Hindlimb muscle (tissue), 1 donor: ENCODE measurements at places on chromosomes 13 and 19.

DNA sequence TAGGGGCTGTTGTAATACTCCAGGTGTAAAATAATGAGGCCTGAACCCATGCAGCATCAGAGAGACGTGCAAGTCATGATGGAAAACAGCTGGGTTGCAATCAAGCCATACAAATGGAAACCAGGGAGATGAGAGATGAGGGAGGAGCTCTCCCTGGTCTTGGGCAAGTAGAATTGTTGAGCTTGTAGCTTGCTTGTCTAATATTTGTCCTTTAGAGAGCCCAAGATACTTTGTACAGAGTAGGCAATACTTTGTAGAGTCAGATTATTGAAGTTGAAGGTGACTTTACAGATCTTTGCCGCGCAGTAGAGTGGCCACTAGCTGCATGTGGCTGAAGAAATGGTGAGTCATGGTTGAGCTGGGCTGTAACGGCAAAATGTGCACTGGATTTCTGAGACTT lies 8.3 kb downstream of the ATP8A2 start:
- no peak for DNase-seq

DNA sequence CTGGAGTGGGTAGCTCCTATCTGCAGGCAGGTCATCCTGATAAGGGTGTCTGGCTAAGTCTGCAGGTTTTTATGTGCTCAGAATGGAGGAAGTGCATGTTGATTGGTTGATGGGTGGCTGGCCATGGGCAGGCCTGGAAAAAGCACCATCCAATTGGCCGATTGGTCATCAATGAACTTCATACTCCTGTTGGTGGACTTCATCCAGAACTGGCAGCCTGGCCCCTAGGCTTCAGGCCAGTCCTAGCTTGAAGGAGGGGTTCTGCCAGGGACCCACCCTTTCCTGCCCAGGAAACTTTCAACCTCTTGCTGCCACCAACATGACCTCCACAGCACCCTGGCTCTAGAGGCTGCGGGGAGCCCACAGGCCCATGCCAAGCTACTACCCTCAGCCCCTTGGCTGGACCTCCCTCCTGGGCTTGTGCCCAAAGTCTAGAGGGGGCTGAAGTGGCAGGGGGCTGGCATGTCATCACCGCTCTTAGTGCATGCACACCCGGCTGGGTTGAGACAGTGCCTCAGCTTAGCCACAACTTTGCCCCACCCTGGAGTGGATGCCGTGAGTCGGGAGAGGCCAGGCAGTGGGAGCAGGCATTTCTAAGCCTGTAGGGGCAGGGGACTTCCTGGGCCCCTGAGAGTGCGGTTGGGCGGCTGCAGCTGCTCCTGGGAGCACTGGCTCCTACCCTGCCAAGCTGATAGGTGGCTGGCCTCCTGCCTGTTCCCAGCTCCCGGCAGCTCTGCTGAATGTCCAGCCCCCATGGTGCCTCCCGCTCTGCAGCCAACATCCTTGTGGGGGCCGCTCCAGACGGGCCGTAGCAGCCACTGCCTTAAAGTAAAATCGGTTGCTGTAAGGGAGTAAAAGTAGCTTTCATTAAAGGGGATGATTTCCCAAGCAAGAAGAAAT lies 13.2 kb downstream of the DNAJC15 start:
- no peak for DNase-seq

- DNase-seq: peak; percentile 51
Measured at GRCh38 chr13:24450530-24450929, 62.0 kb downstream of the PARP4 start.

DNA sequence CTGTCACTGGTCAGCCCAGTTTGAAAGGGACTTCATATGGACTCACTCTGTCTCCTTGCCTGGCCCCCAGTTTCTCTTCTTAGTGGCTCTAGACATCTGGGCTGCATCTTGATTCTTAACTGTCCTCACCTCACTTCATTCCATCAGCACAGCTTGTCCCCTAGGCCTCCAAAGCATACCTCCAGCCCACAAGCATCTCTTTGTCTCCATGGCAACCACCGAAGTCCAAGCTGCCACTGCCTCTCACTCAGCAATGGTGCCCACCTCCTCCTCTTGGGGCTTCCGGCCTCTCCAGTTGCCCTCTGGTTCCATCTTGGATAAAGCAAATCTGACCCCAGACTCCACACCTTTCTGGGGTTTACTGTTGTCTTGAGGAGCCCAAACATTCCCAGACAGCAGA lies 9.9 kb upstream of the KLHL26 start:
- no peak for DNase-seq

DNA sequence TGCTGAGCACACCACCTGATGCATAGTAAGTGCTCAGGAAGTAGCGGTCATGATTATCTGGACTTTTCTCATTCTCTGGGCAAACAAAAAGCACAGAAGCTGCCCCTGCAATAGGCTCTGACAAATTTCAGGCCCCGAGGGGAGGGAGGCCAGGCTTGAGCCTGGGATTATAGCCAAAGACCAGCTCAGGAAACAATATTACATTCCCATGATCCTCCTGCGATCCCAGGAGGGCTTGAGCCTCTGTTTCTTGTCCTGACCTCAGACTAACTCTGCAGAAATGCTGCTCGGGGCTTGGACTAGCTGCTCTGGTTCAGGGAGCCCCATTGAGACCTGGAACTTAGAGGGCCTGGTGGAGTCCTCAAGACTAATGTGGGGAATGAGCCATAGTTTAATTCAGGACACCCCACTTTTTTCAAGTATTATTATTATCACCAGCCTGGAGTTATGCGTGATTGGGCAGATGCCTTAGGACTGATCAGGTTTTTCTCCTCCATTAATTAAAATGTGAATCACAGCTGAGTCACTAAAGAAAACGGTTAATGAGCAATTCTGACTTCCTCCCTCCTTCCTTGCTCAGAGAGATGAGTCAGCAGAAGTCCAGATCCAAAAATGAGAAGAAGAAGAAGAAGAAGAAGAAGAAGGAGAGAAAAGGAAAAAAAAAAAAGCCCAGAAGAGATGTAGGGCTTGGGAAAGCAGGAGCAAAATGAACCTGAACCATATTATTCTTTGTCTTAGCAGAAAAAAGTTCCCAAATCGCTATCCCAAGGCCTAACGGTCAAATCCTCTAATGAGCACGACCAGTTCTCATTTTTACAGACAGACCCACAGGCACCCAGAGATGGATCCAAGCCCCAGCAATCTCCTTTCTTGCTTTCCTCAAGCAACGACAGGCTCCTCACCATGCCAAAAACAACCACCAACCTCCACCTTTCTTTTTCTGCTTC lies 107.2 kb downstream of the CACNA1A start:
- peak; percentile 8 for DNase-seq

- DNase-seq: no peak
Measured at GRCh38 chr19:1373534-1374249, 10.0 kb upstream of the NDUFS7 start.

- DNase-seq: no peak
Measured at GRCh38 chr19:55520691-55521292, 16.1 kb downstream of the SBK2 start.

DNA sequence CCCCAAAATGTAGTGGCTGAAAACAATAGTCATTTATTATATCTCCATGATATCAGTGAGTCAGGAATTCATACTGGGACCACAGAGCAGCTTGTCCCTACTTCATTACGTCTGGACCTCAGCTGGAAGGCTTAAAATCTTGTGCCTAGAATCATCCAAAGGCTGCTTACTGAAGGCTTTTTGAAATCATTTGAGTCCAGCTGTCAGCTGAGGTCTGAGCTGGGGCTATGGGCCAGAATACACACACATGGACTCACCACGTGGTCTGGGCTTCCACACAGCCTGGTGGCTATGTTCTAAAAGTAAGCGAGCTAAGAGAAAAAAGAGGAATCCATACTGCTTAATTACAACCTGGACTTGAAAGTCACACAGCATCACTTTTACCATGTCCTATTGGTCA lies 209.2 kb downstream of the KCTD12 start:
- peak; percentile 81 for DNase-seq

DNA sequence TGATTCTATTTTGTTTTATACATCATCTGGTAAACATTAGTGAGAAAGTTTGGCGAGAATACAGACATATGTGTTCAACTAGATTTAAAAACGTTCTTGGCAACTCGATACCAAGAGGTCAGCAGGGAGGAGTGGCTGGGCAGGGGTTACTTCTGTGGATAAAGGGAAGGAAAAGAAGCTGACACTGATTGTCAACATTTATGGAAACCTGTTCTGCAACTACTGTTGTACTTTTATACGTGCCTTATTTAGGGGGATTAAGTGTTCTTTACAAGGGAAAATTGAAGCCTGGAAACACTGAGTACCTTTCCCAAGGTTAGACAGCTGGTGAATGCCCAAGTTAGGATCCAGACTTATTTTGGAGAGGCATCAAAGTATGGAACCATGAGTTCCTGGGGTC lies 65.0 kb downstream of the MTUS2 start:
- DNase-seq: peak; percentile 3

- no peak for DNase-seq
Measured at GRCh38 chr13:38697628-38698333, 10.9 kb downstream of the FREM2 start.

DNA sequence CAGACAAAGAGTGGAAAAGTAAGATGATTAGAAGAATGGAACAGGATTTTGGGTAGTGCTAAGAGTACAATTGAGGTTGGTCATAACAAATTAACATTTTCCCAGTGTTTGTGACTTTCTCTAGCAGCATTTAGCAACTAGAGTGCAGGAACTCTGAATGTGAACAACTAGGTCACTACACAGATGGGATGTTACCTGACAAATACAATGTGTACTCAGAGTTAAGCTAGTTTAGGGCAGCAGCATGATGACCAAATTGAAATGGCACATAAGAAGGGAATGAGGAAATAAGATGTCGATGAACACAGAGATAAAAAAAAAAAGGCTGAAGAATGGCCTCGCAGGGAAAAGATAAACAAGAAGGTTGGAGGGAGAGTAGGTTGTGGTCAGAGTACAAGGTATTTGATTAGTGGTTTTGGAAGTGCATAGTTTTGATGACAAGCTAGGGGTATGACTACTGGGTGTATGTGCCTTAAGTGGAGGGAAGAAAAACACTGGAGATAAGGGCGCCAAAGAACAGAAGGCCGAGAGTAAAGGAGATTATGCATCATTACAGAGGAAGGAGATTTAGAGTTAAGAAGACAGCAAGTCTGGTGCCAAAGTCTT lies 381.1 kb downstream of the FGF14 start:
- DNase-seq: no peak

- peak; percentile 71 for DNase-seq
Measured at GRCh38 chr13:49495783-49496762, at the start of gene PHF11. Gene PHF11 (plus strand): TSS chr13:49495953. CDS start chr13:49496002, 49 bp downstream.

- DNase-seq: no peak
Measured at GRCh38 chr13:21006141-21007005, 55.0 kb downstream of the LATS2 start.

DNA sequence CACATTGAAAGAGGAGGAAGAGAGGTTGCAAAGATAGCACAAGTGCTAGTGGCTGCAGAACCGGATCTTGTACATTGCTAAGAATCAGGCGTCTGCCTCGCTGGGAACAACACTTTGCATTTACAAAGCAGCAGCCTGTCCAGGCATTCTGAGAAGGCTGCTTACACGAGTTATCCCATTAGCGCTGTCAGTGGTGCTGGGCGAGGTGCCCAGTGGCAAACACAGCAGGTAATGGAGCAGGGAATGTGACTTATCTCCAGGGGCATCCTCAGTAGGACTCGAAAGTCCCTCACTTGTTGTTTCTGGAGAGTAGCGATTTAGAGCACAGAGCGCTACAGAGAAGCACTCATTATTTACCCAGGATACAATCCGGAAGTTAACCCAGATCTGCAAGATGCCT lies 209.6 kb downstream of the OLFM4 start:
- DNase-seq: no peak

DNA sequence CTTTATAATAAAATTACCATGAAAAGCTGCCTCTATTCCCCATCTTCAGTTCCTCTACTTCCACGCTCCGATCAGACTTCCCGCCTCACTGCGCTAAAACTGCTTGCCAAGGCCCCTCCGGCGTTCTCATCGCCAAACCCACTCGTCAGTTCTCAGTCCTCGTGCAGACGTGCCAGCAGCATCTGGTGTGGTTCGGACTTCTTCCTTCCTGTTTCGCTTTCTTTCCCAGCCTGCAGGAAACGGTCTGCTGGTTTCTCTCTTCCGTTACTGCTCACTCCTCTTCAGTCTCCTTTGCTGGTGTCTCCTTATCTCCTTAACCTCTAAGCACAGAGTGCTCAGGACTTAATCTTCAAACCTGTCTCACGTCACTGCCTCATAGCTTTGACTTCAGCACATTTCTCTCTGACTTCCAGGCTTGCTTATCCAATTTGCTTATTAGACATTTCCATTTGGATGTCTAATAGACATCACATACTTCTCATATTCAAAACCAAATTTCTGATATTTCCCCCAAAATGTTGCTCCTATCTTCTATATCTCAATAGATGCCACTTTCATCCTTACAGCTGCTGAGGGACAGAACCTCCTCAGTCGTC lies 40.3 kb downstream of the RCBTB2 start:
- DNase-seq: peak; percentile 65

- DNase-seq: no peak
Measured at GRCh38 chr13:104577071-104577815, 1511.0 kb upstream of the SLC10A2 start.

- DNase-seq: no peak
Measured at GRCh38 chr13:84303035-84303434, 420.8 kb upstream of the SLITRK1 start.

GRCh38 chr13:97139691-97140090 lies 82.4 kb upstream of the MBNL2 start:
- DNase-seq: no peak

- no peak for DNase-seq
Measured at GRCh38 chr19:18396471-18397241, 766 bp downstream of the LRRC25 start.

GRCh38 chr13:97346561-97347254 lies 87.3 kb upstream of the RAP2A start:
- DNase-seq: no peak

GRCh38 chr19:32526895-32527294 lies 54.1 kb upstream of the PDCD5 start:
- no peak for DNase-seq

DNA sequence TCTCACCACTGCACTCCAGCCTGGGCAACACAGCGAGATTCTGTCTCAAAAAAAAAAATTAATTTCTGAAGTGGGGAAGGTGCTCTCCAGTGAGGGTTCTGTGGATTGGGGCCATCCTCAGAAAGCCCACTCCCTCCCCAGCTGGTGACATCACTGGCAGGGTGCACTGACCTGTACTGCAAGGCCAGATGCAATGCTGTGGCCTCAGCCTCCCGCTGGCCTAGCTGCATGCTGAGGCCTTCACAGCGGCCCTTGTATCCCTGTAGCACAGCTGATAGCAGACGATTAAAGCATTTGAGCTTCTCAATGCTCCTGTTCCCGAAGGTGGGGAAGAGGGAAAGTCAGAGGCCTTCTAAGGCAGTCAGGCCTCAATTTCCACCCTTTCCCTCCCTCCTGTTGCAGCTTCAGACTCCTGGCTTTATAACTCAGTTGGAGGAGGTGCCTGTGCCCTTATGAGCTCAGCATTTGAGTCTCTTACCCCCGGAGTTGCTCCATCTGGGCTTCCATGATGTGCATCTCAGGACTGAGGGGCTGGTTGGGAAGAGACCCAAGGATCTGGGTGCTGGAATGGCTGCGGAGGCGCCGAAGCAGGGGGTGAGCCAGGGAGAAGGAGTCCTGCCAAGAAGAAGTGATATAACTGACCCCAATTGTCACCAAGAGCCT lies 5.3 kb downstream of the USHBP1 start:
- no peak for DNase-seq

GRCh38 chr13:111590796-111591195 lies 270.4 kb downstream of the TEX29 start:
- DNase-seq: no peak

- no peak for DNase-seq
Measured at GRCh38 chr19:7622933-7623685, 6.2 kb downstream of the XAB2 start.
